ENCODE measurements at places on chromosomes 1 and 21.

GRCh38 chr1:228825840-228826484 is 90.7 kb downstream of the RHOU start:
- no peak for DNase-seq

DNA sequence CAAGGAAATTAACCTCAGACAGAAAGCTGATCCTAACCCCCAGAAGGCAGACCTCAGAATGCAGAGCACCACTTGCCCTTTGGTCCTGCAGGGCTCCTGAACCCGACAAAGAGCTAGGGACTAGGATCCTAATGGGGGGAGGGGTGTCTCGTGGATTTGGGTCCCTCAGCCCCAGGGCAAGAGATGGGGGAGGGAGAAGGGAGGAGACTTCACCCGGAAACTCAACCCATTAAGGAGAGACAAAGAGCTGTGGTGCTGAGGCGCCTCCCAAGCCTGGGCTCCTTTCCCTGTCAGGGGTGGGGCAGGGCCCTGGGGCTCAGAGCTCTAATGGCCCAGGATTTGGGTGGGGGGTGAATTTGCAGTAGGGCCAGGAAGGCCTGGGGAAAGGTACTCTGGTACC is 2.9 kb downstream of the NECTIN4 start:
- no peak for DNase-seq

- DNase-seq = no peak
These were observed 329.2 kb downstream of the TGFB2 start for GRCh38 chr1:218674280-218674773.

DNA sequence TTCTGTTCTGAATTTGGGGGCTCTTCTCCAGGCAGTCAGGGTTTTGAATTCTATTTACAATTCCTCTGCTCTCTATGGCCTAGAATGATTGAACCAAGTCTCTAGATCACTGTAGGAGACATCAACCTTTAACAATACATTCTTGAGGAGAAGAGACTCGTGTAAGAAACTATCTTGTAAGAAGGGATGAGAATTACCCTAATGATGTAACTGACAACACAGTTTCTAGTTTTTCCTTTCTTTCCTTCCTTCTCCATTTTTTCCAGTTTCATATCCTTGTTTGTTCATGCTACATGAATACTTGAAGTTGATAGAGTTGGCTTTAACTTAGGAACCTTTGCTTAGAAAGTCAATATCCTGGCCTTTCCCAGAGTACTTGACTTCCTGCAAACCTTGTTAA is 1.3 kb upstream of the ATP1A1 start:
- no peak for DNase-seq

- DNase-seq = no peak
These were observed 26.1 kb upstream of the MAN1A2 start for GRCh38 chr1:117341123-117341522.

DNA sequence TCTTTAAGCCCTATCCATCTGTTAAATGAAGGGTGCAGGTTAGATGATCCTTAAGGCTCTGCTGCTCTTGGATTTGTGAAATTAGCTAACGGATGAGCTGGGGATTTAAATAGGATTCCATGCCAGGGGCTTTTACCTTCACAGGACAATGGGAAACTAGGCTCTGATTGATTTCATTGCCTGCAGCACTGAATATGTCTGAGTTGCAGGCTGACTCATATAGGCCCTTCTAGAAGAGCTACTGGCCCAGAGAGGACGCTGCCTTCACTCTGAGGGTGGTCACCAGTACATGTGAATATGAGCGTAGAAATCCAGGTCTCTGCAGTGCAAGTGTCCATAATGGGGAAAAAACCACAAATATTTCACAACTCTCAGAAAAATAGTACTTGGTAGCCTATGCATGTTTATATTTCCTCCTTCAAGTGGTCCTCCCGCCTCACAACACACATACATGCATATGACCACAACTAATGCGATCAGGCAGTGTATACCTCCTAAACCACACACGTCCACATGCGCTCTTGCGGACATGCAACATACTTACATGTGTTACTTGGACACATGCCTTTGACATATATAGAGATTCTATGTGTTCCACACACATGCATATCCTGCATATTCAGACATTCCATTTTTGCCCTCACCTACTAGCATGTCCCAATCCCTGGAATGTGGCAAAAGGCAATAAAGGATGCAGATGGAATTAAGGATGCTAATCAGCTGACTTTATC is 233.8 kb upstream of the JUN start:
- DNase-seq = peak; percentile 40

DNA sequence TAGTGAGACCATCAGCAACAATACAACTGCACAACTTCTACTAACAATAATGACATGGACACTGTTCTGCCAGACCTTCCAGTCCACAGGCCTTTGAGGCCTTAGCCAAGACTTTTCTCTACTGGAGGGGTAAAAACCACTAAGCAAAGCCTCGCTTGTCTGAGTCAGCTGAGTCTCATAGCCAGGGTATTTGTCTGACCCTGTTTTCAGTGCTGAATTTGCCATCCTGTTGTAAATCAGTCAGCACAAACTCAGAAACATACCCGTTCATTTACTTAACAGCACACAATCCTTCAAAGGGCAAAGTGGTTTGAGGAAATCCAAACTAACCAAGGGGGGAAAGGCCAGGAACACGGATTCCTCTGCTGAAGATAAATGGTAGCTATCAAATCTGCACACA is 537.8 kb downstream of the SMYD3 start:
- DNase-seq = no peak

GRCh38 chr1:202143011-202143767 is 1.3 kb downstream of the ARL8A start:
- DNase-seq = no peak

- no peak for DNase-seq
These were observed 41.7 kb upstream of the ZNF326 start for GRCh38 chr1:89953131-89953626.

DNA sequence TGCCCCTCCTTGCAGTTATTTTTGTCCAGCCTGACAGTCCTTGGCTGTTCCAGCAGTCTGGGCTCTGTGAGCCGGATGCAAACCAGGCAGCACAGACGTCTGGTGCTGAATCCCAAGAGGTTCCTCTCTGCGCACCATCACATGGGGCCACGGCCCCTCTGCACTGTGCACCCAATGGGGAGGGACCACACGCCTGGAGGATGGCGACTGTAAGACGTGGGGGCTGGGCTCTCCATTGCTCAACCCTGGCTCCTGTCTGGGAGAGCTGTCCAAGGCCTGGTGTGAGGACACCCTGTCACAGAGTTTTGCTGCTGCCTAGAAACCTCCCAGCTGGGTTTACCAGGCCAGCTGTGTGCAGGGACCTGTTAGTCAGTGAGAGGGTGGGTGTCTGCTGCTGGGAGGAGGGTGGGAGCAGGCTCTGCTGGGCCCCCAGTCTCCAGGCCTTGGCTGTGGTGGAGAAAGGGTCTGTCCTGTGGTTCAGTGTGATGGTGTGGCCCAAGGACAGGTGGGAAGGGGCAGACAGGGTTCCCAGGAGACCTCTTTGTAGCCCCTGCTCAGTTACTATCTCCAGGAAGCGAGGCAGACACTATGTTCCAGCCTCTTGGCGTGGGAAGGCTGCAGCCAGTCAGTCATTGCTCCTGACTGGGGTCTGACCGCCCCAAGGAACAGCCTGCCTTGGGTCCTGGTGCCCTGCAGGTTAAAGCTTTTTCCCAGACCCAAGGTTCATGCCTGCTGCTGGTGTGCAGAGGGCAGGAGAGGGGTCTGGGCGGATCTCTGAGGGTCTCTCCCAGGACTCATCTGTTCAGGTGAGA is 13.8 kb downstream of the HEYL start:
- DNase-seq = no peak

GRCh38 chr1:25702101-25702775 is 85.6 kb downstream of the MAN1C1 start:
- no peak for DNase-seq

DNA sequence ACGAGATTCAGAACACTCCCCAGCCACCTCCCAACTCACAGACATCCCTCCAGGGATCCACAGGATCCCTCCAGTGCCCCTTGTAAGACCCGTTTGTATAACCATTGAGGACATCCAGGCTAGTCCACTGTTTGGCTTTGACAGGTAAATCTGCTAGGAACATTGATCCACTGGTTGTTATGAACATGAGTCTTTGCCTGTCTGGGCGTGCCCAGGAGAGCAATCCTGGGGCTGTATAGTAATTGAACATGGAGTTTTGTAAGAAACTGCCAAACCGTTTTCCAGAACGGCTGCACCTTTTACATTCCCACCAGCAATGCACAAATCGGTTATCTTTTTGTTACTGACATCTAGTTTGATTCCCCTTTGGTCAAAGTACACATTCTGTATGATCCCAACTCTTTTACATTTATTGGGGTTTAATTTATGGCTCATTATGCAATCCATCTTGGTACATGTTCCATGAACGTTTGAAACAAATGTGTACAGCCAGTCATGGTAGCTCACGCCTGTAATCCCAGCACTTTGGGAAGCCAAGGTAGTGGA is 88.7 kb downstream of the WDR4 start:
- DNase-seq = no peak

GRCh38 chr1:10782491-10783244 is 13.8 kb downstream of the CASZ1 start:
- DNase-seq = no peak

DNA sequence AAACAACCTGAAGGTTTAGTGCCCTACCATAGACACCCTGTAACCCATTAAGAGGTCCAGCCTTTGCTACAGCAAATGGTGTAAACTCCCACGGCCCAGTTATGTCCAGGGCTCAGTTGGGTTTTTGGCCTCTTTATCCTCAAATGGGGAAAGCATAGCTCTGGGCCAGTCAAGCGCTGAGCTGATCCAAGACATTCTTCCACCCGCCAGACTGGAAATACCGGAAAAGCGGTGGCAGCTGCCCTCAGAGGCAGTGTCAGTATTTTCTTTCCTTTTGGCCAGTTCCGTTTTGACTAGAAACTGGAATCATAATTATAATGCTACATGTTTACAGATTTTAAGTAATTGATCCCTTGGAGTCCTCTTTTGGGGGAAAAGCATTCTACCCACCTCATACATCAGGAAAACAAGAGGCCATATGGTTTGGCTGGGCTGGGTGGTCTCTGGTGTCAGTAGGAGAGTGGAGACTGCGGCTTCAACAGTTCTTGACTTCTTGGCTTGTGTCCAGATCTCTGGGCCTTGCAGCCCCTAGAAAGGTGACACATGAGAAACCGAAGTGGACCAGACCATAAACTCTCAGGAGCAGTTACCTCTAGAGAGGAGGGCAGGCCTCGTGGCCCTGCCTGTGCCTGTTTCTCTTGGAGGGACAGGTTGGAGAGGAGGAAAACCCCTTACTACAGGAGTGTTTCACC is 30.2 kb upstream of the CLDN14 start:
- no peak for DNase-seq

DNA sequence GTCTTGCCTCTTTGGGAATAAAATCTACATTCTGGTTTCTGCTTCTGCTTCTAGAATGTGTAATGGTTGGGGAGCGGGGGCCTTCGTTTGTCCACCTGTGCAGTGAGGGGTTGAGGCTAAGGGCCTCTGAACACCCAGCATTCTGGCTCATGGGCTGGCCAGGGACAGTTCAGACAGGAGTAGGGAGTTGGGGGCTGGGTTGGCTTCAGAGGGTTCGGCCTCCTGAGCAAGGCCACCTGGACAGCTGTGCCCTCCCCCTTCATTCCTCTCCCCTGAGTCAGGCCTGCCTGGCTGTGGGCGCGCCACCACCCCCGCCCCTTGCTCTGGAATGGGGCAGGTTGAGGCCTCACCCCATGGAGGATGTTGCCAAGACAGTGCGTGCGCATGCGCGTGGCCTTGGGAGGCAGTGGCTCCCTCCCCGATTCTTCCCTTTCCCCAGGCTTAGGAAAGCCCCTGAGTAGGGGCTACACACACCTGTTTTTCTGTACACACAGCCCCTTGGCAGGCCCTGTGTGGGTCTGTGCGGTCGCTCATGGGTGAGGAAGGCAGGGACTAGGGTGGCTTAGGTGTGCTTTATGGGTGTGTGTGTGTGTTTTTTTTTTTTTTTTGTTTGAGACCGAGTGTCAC is 57.0 kb downstream of the YARS1 start:
- DNase-seq = no peak

GRCh38 chr1:116254776-116255175 is 118.3 kb upstream of the ATP1A1 start:
- no peak for DNase-seq

- no peak for DNase-seq
These were observed 30.0 kb upstream of the RCSD1 start for GRCh38 chr1:167599957-167600581.

GRCh38 chr1:10802944-10803715 is 6.7 kb upstream of the CASZ1 start:
- no peak for DNase-seq

- DNase-seq = no peak
These were observed 4.4 kb downstream of the RASAL2 start for GRCh38 chr1:178098262-178098661.

GRCh38 chr1:235783148-235783776 is 83.4 kb downstream of the LYST start:
- no peak for DNase-seq

DNA sequence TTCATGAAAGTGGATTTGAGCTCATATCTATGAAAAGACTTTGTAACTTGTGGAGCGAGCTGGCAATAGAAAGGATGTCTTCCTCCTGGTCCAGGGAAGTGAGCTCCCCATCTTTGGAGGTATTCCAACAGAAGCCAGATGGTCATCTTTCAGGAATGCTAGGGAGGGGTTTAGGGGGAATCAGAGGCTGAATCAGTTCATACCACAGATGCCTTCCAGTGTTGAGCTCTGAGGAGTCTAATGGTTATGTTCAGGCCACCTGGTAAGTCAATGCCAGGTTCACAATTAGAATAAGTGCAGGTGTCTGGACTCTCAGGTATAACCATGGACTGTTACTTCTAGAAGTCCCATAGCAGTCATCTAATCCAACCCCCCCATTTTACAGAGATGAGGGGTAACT is 119.1 kb downstream of the ACTL8 start:
- DNase-seq = no peak

DNA sequence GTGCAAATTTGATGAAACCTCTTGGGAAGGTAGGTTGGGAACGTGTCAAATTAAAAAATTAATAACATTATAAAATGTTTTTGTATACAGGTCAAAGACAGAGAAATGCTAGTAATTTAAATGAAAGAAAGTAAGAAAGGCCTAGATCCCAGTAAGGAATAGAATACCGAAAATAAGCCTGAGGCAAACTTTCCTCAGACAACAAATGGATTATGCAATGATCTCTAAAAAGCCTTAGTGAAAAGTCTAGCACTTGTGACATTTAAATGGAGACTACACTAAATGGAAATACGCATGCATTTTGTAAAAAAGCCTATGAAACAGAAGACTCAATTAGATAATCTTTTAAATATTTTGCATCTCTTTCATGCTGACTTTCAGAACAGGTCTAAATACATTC is 138.5 kb upstream of the ZNHIT6 start:
- no peak for DNase-seq

GRCh38 chr21:37451446-37451845 is 84.9 kb downstream of the DYRK1A start:
- DNase-seq = no peak

- DNase-seq = no peak
These were observed 592.2 kb downstream of the AMY1C start for GRCh38 chr1:104341944-104342343.

- DNase-seq = no peak
These were observed 82.5 kb downstream of the DESI2 start for GRCh38 chr1:244735404-244735803.

Data from vagina (tissue), 2 donors.